ENCODE measurements at places on chromosomes 3 and 15.

GRCh38 chr3:102741105-102741504, 306.3 kb downstream of the ZPLD1 start:
- no peak for DNase-seq

- no peak for DNase-seq
These were observed 7.9 kb downstream of the VGLL4 start for GRCh38 chr3:11635680-11636393.

DNA sequence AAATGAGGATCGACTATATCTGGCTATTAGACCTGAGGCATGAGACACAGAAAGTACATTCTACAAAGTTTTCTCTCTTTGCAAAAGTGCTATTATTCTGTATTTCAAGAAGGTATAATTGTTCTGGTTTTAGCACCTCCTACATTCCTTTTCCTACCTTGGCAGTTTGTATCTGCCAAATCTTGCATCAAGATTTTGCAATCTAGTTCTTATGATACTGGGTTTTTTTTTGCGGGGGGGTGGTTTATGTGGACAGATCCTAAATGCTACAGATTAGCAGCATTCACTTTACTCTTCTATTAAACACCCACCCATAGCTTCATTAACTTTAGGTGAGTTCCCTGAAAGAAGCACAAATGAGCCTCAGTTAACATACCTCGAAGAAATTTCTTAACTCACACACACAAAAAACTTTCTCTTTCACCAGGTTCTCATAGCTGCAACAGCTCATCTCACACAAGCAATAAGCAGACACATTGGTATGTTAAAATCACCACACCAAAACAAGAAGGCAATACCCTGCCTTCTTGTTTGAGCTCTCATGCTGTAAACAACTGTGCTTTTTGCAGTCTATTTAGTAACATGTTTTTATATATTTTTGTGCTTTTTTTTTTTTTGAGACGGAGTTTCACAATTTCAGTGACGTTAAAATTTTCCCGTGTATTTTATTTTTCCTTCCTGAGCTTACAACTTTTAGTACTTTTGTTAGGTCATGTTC, 73.0 kb upstream of the VGLL4 start:
- no peak for DNase-seq

DNA sequence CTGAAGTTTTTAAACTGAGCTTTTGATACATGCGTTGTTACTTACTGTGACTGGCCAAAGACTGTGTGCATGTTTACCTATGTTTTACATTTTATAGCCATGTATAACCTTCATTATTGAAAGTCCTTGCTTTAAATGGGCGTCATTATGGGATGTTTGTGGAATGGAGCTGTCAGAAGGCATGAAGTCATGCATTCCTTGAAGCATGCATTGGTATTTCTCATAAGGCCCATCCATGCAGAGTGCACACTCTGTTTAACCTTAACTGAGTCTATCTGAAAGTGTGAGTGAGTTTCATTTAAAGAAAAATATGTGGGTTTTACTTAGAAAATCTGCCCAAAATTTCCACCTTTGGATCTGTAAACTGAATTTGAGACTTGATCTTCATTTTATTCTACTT, 51.1 kb downstream of the PSMD6 start:
- DNase-seq = no peak

- peak; percentile 24 for DNase-seq
These were observed at the start of gene ADAMTS7 for GRCh38 chr15:78811124-78811824. Gene ADAMTS7, minus strand, starts transcription at chr15:78811464. Its CDS starts 244 bp downstream, at chr15:78811220.

DNA sequence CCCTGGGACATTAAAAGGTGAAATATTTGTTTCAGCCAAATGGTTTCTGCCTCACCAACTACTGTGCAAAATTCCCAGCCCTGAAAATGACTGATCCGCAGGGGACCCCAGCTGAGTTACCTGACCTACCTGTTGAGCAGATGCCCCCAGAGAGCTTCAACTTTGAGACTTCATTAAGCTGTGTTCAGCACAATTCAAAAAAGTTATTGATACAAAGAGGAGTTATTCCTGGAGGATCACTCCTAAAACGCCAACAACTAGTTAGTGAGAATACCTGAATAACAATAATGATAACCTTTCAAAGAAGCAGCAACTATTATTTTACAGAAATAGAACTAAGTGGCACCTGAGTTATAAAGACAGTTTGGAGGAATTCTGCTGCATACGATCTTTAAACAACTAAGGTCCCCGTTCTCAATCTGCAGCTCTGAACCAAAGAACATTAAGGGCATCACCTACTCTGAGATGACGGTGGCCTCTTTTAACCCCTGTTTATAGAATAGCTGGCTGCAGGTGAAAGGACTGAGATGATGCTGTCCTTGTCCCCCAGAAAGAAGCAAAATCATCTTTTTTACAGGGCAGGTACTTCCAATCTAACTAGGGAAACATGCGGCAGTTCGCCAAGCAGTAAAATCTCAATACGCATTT, 659 bp downstream of the GADL1 start:
- DNase-seq = no peak

GRCh38 chr15:38002883-38003477, 68.5 kb downstream of the TMCO5A start:
- DNase-seq = no peak

DNA sequence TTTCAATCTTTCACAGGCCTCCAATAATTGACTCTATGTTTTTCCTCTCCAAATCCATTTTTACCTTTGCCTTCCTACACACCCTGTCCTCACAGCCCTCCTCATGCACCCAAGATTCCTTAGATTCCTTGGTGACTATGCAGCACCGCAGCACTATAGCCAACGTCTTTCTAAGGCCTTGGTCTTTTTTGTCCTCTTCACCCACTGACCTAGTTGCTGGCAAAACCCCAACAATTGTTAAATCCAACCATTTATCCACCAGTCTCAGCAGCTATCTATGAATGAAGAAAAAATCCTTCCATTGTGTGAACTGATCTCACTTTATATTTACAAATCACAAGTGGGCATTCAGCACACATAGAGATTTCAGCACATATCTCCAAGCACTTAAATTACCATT, 203.9 kb downstream of the VGLL3 start:
- no peak for DNase-seq

DNA sequence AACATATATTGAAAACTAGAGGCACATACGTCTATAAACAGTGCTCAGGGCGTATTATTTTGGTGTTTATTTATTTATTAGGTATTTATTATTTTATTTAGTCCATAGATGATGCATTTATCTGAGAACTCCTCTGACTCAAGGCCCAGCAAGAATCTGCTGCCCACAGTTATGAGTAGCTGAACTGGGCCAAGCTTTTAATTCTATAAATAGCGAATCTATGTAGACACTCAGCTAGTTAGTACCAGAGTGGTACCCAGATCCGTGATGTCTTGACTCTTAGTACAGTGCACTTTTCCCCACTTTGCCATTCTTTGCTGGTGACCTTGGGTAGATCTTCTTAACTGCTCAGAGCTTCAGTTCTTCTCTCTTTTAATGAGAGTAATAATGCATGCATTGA, 370.4 kb upstream of the TPRG1 start:
- no peak for DNase-seq

DNA sequence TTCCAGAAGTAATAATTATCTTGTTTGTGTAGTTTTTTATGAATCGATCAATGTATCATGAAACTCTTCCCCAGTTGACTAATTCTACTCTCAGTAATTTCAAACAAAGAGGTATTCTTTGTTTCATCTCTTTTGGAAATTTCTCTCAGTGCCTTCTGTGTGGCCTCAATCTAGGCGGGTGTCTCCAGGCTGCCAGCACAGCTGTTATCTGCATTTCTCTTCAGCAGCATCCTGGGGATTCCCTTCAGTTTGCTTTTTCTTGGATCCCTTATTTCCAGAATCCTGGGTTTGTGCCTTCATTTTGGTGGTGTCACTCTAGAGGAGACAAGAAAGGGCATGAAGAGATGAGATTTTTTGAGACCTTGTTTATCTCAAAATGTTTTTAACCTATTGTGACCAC, 22.7 kb downstream of the NIPA2 start:
- DNase-seq = no peak

GRCh38 chr3:191358929-191359328, 28.6 kb upstream of the UTS2B start:
- no peak for DNase-seq

DNA sequence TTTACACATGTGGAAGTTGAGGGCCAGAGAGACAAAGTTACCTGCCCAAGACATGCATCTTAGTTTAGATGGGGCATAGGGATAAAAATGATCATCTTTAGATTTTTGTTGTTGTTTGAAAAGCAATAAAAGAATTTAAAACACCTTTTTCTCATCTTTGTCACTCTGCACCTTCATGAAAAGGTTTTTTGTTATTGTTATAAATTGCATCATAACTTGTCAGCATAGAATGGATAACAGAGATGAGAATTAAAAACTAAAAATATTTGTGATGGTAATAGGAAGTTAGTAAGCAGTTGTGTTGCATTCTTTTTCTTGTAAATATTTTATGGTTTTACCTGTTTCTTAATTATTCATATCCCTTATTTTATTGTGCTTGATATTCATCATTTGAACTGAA, 13.4 kb upstream of the ZBTB47 start:
- no peak for DNase-seq

DNA sequence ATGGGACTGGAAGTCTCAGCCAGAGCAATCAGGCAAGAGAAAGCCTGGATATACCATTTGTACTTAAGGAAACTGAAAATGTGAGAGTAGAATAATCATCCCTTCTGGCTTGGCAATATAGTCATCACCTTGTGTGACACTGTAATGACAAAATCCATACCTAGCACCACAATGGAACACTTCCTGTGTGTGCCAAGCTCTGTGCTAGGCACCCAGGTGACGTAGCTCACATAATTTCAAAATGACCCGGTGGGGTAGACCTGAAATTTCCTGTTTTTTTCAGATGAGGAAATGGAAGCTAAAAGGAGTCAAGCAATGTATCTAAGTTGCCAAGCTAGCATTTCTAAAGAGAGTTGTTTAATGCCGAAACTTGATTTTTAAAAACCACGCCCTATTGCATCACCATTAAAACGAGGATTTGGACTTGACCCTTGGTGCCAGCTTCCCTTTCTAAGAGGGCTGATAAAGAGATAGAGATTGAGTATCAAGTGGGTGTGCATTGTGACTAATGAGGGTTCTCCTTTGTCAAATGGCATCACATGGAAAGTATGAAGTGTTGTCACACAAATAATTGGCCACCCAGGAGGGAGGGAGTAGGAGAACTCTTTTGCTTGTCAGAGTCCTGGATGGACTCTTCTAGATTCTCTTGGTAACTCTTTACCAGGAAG, 141.3 kb upstream of the PDZRN3 start:
- DNase-seq = no peak

- no peak for DNase-seq
These were observed 204.4 kb downstream of the RYR3 start for GRCh38 chr15:33515121-33515520.

- DNase-seq = no peak
These were observed 49.0 kb downstream of the LRRN1 start for GRCh38 chr3:3847994-3848922.

- DNase-seq = no peak
These were observed 182.0 kb upstream of the BHLHE40 start for GRCh38 chr3:4797201-4797705.

DNA sequence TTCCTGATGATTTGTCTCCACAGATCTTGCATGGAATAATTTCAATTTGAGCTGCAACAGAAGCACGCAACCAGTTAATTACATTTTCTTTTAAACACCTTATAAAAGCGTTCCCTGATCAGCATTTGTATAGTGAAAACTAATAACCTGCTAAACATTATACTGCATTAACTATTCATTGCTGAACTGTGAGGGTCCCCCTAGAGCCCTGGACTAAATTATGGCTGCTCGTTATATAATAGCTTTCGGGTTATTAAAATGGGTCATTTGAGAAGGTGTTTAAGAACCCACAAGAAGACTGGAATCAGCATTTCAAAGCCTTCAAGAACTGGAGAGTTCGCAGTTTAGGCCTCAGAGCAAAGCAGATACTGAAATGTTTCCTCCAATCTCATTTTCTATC, 52.9 kb upstream of the ICE2 start:
- DNase-seq = no peak

DNA sequence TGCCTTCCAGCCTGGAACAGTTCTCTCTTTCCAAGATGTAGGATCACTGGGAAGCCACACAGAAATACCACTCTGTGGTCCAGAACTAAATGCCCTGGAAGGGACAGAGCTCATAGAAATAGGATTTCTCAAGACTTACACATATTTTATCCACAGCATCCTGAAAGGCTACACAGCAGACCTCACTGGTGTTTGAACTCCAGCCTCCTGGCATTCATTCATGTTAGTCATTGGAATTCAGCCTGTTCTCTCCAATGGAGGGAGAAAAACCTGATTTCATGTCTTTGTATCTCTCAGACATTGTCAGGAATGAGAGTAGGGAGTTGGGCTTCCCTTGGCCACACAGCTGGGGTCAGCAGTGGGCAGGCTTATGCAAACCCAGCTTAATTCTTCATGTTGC, 121.1 kb upstream of the PPP2R3A start:
- DNase-seq = no peak

GRCh38 chr15:61281328-61281727, 52.2 kb upstream of the RORA start:
- DNase-seq = no peak

DNA sequence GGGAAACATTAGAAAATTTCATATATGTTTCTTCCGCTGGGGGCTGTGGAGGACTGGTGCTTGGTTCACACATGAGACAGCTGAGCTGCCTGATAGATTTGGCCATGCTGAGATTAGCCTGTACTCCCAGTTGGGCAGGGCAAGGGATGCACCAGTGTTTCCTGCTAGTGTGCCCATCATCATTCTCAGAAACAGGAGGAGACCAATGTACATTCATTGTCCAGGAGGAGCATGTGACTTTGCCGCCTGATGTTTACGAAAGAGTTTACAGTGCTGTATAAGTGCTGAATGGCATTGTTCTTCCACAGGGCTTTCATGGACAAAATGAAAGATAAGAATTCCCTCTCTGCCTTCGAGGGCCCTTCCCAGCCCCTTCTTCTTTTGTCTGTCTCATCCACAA, 311.1 kb upstream of the THBS1 start:
- no peak for DNase-seq

DNA sequence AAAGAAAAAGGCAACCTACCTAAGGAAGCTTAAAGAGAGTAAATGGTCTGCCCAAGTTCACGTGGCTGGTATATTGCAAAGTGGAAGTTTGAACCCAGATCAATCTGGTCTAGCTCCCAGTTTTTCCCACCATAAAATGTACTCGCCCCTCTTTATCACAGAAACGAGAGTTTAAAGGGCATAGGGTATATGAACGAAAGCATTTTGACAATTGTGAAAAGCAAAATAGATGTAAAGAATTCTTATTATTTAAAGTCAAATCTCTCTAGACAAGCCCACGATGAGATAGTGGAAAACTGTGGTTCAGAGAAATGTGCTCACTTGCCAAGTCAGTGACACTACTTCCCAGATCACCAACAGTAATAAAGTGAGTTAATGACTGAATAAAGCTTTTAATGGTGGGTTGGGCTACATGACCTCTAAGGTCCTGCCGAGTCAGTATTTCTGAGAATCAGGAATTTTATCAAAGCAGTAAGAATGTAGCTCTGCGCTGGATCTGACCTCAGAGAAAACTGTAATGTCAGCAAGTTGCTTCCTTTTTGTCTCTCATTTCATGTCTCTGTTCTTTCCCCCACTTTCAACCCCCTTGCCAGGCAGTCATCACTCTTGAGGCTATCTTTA, 23.3 kb upstream of the NEO1 start:
- DNase-seq = no peak

GRCh38 chr15:76526111-76526510, 189.5 kb downstream of the ISL2 start:
- DNase-seq = no peak

- DNase-seq = no peak
These were observed 93.2 kb downstream of the ITPR1 start for GRCh38 chr3:4586381-4586780.

- no peak for DNase-seq
These were observed 83.6 kb downstream of the IGSF11 start for GRCh38 chr3:118951089-118951488.

- no peak for DNase-seq
These were observed 82.6 kb downstream of the TRIM42 start for GRCh38 chr3:140760324-140761075.
